H54 (cell line): ENCODE measurements at places on chromosomes 3 and 15.

GRCh38 chr3:196135693-196136639 lies 54.1 kb upstream of the TFRC start:
- DNase-seq, result peak; percentile 85

DNA sequence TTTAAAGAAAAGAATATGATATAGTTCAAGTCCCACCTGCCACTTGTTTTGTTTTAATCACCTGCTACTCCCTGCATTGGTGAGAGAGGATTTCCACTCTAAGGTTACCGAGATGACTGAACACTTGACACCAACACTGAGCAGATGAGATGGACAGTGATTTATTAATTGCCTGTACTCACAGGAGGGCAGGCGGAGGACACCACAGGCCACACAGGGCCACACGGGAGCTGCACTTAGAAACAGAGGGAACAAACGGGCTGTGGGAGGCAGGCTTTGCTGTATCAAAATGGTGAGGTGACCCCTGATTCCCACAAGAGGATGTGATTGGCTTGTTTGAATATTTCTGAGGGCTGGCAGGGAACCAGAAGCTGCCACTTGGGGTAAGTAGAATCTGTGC lies 10.8 kb downstream of the MINAR1 start:
- DNase-seq, result no peak

GRCh38 chr3:171419457-171419856 lies 40.7 kb downstream of the TNIK start:
- DNase-seq, result no peak

GRCh38 chr3:49900491-49901153 lies 3.1 kb downstream of the MST1R start:
- DNase-seq, result peak; percentile 100

DNA sequence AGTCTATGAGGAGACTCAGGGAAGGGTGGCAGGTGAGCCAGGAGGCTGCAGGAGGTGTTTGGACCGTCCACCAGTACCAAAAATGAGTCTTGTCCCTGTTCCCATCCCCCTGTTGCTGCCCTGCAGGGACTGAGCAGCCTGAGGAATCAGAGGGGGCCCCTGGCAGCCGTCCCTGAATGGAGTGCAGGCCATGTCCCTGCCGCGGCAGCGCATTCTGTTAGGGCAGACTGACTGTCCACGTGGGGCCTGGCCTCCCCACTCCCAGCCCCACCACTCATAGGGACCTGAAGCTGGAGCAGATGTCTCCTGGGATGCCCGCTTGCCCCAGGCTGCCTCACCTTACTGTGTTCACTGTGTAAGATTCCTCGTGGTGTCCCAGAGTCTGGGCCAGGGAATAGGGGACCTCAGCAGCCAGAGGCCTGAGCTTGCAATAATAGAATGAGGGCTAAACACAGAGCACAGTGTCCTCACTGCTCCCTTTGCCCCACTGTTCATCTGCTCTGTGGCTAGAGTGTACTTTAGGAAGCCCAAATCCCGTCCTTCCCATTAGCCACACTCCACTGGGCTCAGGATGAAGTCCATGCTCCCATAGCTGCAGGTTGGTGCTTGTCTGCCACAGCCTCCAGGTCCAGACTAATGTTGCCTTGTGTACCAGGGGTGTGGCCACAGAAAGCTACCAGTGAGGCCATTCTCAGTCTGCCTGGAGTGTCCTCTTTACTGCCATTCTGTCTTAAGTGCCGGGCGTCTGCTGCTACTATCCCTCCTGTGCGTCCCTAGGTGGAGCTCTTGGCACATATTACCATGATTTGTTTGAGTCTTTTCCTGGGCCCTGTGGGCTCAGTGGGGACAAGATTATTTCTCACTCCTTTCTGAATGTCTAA lies 63.2 kb downstream of the HCN4 start:
- peak; percentile 40 for DNase-seq

DNA sequence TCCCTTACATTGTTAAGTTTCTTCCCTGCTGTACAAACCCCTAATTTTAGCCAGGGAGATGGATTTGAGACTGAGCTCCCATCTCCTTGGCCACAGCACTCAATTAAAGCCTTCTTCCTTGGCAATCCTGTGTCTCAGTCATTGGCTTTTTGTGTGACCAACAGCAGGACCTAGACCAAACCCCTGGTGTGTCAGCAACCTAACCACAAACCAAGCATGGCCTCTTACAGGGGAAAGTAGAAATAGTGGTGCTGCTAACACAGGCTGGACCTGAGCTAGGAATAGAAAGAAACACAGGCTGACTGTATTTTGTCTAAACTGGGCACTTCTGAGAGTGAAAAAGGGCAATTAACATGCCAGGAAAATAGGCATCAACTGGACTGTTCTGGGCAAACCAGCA lies 37.9 kb downstream of the PPCDC start:
- no peak for DNase-seq

- DNase-seq, result no peak
These were observed 881.4 kb downstream of the DIPK2A start for GRCh38 chr3:144852999-144853398.

- DNase-seq, result no peak
These were observed 12.7 kb downstream of the ZBTB38 start for GRCh38 chr3:141380987-141381386.

- no peak for DNase-seq
These were observed 2.3 kb upstream of the UACA start for GRCh38 chr15:70765504-70766281.

GRCh38 chr15:81301815-81302399 lies 22.0 kb downstream of the STARD5 start:
- DNase-seq, result no peak
